ENCODE measurements at places on chromosomes 3 and 15. TPM values are rescaled to one million over a fixed set of nuclear protein-coding genes. Genes with fewer than 3 reads are reported as not detected.

DNA sequence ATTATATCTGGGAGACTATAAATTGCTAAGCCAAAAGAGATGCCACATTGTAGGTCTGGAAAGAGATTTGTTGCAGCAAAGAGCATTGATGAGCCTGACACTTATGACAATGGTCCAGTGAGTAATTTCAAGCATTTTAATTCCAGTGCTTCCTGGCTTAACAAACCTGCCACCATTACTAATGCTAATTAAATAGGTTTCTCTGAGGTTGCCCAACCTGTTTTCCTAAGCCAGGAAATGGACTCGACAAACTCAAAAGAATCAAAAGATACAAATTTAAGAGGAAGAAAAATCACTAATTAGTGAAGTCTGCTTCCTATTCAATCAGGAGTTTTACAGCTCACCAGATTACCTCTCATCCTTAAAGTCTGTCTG, 36.7 kb upstream of the CTDSPL start:
- DNase-seq = no peak

INKA1 gene
- 3.4 TPM for total RNA-seq

- no peak for DNase-seq
These were observed 14.6 kb upstream of the RFTN1 start for GRCh38 chr3:16528106-16528505.

FBXO22 gene
- 18.2 TPM for total RNA-seq

DNA sequence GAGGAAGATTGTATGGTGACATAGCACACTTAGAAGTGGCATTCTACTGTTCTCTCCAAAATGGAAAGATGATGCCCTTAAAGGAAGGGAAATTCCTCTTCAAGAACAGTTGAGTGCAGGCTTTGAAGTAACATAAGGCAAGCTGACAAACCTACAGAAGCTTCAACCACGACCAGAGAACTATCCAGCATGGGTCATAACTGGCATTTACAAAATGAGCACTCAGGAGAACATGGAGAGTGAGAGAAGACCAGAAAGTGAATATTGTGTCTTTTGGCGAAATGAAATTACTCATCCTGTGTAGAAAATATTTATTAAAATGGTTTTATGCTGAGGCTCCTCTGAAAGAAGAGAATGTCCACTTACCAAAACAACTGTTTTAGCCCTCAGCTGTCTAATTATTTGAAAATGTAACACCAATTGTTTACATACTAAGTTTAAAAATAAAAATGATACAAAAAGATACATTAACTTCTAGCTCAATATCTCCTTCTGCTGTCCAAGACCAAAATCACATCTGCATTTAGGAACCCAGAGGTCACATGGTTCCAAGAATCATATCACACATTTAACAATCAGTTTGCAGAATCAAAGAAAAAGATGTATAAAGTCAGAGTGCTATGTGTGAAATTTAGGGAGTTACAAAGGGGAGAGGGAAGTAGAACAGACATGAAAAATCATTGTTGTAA, 216.9 kb downstream of the ATP8B4 start:
- DNase-seq = no peak

- peak; percentile 90 for DNase-seq
These were observed 19.0 kb downstream of the STOML1 start for GRCh38 chr15:73972984-73973682.

CHST2 gene
- 5.6 TPM for total RNA-seq

All from ovary (tissue), 10 donors.